ENCODE measurements at places on chromosomes 1 and 21.

GRCh38 chr21:31772674-31773555 is 41.0 kb upstream of the SCAF4 start:
- no peak for DNase-seq

DNA sequence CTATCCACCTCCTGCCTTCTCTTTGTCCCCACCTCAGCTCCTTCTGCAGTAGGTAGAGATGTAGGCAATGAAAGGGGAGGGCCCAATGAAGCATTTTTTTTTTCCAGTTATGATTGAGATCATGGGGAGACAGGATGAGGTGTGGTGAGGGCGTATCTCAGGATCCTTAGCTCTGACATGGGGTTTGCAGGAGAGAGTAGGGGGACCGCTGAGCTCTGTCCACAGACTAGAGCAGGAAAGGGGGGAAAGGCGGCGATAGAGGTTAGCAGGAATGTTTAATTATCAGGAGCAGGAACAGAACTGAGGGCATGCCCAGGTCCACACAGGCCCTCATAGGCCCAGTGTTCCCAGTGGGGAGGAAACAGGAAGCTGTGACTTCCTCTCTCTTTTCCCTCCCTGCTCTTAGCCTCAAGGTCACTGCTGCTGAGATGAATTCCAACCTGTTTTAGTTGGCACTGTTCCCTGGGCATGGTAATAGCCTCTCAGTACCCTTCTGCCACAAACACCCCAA is 901 bp upstream of the RXFP4 start:
- no peak for DNase-seq

DNA sequence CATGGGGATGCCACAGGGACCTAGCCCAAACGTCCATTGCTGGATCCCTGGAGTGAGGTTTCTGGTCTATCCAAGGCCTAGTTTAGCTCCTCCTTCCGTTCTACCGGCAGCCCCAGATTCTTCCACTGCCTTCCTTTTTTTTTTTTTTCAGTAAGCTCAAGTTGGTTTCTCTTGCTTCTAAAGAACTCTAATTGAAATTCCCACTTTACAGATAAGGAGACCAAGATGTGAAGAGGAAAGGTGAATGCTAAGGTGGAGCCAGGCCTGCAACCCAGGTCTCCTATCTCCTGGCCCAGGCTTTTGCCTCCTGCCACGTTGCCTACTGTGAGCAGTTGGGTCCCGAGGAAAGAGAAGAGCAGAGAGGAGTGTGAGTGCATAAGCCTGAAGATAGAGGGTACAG is 31.5 kb upstream of the CLIC4 start:
- peak; percentile 76 for DNase-seq

GRCh38 chr21:32834211-32834915 is 62.8 kb upstream of the PAXBP1 start:
- no peak for DNase-seq

DNA sequence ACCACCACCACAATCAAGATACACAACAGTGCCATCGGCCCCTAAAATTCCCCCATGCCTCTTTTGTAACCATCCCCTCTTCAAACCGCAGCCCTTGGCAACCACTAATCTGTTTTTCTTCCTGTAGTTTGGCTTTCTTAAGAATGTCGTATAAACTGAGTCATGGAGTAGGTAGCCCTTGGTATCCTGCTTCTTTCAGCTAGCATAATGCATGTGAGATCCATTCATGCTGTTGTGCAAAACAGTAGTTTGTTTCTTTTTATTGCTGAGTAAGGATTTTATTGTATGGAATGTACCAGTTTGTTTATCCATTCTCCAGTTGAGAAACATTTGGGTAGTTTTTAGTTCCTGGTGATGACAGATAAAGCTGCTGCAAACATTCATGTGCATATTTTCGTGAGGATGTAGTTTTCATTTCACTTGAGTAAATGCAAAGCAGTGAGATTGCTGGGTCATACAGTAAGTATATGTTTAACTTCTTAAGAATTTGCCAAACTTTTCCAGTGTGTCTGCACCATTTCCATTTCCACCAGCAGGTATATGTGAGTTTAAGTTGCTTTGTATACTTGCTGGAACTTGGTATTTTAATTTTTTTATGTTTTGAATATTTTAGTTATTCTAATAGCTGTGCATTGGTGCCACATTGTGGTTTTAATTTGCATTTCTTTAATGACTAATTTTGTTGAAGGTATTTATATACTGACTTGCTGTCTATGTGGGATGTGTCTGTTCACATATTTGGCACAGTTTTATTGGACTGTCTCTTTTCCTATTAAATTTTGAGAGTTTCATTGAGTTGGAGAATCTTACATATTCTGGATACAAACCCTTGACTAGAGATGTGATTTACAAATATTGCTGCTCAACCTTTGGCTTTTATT is 148.4 kb upstream of the MAP1LC3C start:
- peak; percentile 23 for DNase-seq

- DNase-seq = no peak
Measured at GRCh38 chr1:33502726-33503125, 30.3 kb downstream of the ZSCAN20 start.

- DNase-seq = peak; percentile 51
Measured at GRCh38 chr1:59146651-59147358, 150.1 kb upstream of the FGGY start.

GRCh38 chr1:43619996-43620920 is 29.7 kb upstream of the KDM4A start:
- no peak for DNase-seq

DNA sequence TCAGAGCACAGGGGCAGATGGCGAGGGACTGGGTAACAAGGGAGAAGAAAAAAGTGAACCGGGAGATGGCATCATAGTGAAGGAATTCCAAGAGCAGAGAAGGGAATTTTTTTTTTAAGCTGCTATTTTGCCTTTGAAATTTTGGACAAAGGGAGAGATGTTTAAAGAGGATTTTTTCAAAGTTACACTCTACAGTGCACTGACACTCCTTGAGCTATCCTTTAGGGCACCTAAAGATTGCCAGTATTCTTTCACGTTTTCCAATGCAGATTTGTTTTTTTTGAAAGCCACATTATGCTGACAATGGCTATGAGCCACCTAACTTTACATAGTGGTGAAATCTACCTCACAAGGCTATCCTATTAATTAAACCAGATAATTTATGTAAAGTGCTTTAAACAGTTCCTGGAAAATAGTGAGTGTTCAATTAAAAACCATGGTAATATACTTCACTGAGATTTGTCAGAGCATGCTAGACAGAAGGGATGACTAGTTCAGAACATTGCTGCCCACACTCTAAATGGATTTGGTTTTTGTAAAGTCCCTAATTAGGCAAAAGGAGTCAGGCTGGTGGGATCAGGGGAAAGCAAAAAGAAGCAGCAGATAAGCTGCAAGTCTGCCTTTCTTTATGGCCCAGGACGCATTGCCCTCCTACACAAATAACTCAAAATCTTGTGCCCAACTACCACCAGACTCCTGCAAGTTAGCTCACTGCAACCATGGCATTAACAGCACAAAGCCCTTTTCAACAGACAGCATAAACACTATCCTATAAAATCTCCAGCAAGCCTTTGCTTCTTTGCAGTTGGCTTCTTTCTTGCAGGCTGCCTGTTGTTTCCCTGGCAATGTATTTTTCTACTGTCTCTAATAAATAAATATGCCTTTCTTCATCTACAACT is 53.9 kb downstream of the PRDX6 start:
- DNase-seq = no peak

GRCh38 chr1:203172184-203173010 is 3.2 kb downstream of the MYBPH start:
- peak; percentile 86 for DNase-seq

- peak; percentile 22 for DNase-seq
Measured at GRCh38 chr1:37477946-37478345, 3.6 kb downstream of the ZC3H12A start.

GRCh38 chr1:58585581-58586151 is 8.6 kb upstream of the TACSTD2 start:
- no peak for DNase-seq

DNA sequence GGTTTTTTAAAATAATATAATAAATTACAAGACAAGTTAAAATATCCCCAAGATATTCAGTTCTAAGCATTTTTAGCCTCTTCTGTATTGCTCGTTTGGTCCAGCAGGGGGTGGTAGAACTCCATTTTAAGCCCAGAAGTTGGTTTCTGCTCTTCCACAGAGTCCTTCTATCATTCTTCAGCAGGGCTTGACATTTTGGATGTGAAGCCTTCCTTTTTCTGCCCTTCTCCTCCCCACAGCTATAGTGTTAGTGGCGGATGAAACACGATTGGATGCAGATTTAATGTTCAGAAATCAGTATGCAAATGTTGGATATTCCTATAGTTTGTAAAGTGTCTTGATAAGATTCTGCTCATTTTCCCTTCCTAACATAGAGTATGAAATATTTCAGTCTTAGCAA is 1.4 kb downstream of the NCAM2 start:
- DNase-seq = peak; percentile 52

- DNase-seq = no peak
Measured at GRCh38 chr1:156372265-156372586, 3.2 kb downstream of the RHBG start.

- peak; percentile 61 for DNase-seq
Measured at GRCh38 chr1:100036718-100037655, 67.2 kb downstream of the SLC35A3 start.

DNA sequence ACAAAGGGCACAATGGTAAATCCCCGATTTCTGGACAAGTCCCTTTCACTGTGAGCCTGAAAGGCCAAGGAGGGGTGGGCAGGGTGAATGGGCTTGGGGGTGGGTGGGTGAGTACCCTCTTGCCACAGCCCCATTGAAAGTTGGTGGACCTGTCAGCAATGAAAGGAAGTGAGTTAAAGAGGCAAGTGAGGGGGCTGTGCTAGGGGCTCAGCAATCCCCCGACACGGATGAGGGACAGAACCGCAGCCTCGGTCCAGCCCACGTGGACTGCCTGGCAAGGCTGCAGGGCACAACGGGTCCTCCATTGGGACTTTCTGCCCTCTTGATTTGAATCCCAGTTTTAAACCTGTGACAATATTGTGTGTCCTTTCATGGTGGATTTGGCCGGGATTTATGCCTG is 255.3 kb downstream of the FOXD2 start:
- DNase-seq = no peak

DNA sequence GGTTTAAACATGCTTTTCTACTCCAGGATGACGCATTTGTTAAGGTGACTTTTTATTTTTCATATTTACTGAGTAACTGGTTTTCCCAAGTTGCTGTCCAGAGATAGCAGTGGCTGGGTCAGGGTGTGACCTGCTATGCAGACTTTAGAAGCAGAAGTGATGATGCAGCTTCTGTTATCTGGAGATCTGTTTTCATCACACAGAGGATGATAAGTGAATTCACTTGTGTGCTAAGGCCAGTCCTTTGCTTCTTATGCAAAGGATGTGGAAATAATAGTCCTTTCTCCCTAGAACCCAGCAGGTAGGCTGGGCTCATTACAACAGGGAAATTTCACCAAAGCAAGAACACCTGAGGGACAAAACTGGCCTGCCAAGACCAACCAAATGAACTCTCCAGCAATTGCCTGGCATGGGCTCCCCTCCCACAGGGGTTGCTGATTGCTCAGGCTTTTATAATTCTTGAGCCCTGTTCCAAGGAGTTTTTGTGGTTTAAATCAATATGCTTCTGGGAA is 97.8 kb upstream of the LPGAT1 start:
- no peak for DNase-seq

DNA sequence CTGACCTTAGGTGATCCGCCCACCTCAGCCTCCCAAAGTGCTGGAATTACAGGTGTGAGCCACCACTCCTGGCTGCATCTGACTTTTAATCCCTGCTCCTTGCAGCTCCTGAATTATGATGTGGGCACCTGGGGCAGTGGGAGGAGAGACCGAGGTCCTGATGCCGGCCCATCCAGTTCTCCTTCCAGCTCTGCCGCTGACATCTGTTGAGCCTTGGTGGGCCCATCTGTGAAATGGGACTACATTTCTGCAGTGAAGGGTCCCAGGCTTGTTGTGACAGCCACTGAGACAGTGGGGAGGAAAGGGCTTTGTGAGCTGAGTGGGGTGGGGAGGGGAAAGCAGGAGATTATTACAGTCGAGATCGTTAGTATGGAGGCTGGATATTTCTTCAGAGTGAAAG is 11.8 kb downstream of the PLA2G2F start:
- DNase-seq = no peak

DNA sequence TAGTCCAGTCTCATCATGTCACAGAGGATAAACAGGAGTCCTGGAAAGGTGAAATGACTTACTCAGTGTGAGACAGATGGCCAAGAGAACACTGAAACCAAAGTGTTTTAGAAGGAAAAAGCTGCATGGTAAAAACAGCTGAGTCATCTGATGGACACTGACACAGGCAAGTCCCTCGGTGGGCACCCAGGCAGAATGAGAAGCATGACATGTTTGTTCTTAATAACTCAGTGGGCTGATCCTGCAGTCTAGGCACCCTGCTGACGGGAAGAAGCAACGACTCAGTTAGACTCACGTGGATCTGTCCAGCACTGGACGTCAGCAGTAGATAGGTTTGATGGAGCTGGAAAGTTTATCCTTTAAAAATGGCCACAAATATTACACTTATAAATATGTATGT is 116.9 kb downstream of the RGS7 start:
- DNase-seq = no peak

- DNase-seq = peak; percentile 75
Measured at GRCh38 chr1:245156736-245157505, 2.1 kb downstream of the KIF26B start.

DNA sequence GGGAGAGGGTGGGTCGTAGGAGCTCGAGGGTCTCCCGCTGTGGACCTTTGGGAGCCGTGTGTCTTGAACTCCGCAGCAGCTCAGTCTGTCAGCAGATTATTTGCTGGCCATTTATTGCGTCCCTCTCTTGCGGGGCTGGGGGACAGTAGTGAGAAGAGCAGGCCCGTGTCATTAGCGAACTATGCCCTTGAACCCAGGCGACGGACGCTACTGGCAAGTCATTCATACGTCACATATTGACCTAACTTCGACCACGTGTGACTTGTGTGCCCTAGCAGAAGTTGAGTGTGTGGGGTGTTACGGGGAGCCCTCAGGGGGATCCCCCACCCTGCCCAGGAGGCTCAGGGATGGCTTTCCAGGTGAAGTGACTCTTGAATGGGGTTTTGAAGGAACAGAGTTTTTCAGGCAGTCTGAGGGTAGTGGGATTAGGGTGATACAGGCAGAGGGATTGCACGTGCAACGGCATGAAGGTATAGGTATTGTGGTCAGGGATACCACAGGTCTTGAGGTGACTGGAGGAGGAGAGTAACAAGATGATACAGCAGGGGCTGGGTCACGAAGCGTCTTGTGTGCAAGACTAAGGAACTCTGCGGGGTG is 13.0 kb downstream of the RCC1 start:
- DNase-seq = peak; percentile 79

- DNase-seq = no peak
Measured at GRCh38 chr1:158068918-158069317, 75.5 kb downstream of the KIRREL1 start.

DNA sequence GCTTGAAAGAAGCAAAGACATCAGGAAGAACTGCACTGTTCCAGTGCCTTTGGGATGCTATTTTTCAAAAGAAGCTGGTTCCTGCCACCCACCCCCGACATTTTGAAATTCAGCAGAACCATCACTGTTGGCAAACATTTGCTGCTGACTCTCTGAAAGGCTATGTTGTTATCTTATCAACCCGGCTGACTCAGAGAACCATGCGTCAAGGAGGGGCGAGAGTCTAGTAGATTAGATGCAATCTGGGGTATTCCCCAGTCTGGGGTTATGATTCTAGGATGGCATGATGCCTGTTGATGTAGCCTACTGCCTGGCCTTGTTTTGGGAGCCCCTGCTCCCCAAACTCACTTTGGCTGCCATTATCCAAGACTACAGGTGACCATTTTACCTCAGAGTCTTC is 267.8 kb upstream of the RUNX1 start:
- peak; percentile 54 for DNase-seq

GRCh38 chr1:161705537-161705936 is 1.5 kb upstream of the FCRLA start:
- no peak for DNase-seq

- no peak for DNase-seq
Measured at GRCh38 chr1:33822396-33822795, 41.5 kb upstream of the HMGB4 start.

All from mesendoderm (in vitro differentiated cells).